Ecto neural progenitor cell (in vitro differentiated cells): ENCODE measurements at places on chromosomes 1 and 21.

- DNase-seq, result no peak
Measured at GRCh38 chr1:204373911-204374310, 14.2 kb upstream of the PLEKHA6 start.

DNA sequence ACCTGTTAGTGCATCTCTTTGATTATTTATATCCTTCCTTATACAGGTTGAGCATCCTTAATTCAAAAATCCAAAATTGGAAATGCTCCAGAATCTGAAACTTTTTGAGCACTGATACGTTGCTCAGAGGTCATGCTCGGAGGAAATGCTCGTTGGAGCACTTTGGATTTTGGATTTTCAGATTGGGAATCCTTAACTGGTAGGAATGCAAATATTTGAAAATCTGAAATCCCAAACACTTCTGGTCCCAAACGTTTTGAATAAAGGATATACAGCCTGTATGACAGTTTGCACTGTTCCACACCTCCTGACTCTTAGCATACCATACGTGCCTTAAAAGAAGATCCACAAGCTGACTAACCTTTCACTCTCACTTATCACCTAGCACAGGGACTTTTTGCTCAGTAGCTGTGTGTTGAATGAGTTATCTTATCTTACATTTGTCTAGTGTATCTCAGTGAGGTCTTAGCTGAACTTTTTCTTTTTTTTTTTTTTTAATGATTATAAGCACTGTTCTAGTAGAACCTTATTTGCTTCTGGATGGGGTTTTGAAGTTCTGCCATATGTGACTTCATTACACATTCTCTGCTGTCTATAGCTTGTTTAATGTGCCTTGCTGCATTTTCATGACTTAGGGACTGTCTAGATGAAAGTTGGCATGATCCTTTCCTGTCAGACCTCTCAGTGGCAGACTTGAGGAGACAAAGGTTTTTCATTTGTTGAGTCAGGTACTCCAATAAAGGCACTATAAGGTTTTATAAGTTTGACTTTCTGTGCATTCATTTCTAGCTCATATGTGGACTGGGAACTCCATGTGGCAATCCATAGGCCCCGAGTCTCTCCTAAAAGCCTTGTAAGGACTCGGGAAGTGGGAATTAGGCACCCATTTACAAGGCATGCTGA, 21.6 kb downstream of the PTGFRN start:
- no peak for DNase-seq

DNA sequence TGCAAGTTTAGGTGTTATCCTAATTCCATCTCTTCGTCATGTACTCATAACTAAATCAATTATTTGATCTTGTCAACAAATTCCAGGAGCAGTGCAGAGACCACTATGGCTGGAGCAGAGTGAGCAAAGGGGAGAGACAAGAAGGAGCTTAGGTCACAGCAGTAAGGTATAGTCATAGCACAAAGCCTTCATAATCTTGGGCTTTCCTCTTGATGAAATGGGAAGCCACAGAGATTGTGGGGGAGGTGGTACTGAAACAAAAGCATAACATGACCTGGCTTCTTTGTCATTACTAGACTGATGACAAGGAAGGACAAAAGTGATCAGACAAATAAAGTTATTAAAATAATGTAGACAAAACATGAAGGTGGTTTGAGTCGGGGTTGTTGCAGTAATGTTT, 60.1 kb upstream of the PTGS2 start:
- no peak for DNase-seq

- no peak for DNase-seq
Measured at GRCh38 chr1:224506141-224506814, 71.7 kb upstream of the WDR26 start.

DNA sequence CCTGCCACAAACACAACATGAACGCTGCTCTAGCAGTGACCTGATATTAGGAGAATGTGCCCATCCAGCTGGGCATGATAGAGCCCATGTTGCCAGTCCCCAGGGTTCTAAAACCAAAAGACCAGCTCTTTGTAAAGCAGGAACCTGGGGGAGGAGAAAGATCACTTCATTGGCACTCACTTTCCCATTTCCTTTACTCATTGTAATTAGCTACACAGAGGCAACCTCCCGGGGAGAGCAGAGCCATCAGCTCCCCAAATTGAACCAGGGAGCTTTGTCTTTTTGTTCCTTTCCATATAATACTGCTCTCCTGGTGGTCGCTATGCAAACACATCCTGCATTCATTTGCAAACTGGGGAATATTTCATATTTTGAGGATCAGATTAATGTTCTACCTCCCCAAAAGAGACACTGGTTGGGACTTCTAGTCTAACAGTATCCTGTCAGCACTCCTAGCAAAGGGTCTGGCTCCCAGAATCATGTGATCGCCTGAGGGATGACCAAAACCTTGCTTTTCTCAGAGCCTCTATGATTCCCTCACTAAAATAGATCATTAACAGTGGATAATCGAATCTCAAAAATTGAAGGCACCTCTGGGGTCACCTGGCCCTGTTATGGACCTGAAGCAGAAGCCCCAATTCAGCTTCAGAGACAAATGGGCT, 76.7 kb upstream of the CD1D start:
- DNase-seq, result no peak

GRCh38 chr1:219837274-219837993, 90.9 kb downstream of the SLC30A10 start:
- no peak for DNase-seq

DNA sequence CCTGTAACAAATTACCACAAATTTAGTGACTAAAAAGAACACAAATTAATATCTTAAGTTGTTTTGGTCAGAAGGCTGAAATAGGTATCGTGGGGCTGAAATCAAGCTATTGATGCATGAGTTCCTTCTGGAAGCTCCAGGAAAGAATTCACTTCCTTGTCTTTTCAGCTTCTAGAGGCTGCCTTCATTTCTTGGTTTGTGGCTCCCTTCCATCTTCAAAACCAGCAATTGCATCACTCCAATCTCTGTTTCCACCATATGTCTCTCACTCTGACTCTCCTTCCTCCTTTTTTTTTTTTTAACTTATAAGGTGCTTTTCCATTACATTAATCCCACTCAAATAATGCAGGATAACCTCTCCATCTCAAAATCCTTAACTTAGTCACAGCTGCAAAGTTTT, 78.4 kb downstream of the OLFM3 start:
- no peak for DNase-seq

DNA sequence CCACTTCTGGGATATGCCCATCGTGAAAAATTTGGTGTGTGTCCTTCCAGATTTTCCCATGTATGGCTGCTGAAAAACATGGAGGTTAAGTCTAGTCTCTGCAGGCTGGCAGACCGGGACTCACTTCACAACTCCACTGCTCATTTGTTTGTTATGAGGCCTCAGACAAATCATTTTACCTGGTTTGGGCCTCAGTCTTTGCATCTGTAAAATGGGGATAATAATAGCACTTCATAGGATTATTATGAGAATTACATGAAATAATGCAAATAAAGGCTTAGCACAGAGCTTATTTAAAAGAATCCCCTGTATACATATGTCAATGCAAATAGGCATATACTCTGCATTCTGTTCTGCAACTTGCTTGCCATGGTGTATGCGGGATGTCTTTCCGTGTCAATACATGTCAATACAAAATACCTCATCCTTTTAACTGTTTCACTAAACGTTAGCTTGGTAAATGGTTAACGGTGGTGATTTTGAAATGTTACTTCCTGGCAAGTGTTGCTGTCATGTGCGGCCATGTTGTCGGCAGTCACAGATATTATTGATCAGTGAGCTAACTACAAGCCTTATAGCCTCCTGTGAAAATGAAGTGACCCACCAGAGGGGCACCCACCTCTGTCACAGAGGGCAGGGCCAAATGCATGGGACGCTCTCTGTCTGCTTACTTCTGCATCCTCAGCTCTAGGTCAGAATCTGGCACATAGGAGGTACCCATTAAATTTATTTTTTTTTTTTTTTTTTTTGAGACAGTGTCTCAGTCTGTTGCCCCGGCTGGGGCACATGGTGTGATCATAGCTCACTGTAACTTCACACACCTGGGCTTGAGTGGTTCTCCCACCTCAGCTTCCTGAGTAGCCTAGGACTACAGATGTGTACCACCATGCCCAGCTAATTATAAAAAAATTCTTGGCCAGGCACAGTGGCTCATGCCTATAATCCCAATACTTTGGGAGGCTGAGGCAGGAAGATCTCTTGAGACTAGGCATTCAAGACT, 4.3 kb downstream of the LCK start:
- no peak for DNase-seq

GRCh38 chr1:9822897-9823692, 670 bp downstream of the CLSTN1 start:
- DNase-seq, result peak; percentile 68

DNA sequence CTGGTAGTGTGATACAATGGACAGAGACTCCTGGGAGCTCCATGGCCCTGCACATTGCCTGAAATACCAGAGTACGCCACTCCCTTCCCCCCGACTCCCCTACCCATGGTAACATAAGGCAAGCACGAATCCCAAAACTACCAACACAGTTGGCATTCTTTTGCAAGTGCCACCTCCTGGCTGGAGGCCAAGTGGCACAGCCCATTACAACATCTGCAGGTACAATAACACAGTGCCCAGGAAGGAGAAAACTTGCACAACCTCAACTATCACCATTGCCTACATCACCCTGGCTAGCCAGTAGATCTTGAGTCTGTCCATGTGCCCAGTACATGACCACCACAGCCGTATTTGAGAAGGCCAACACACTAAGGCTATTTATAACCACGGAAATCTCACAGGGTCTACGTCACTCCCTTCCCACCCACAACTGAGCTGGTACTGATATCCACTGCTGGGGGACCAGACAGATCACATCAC, 11.7 kb downstream of the ADAMTS1 start:
- DNase-seq, result no peak

- DNase-seq, result no peak
Measured at GRCh38 chr21:44919913-44920693, 596 bp downstream of the ITGB2 start.

- peak; percentile 83 for DNase-seq
Measured at GRCh38 chr1:6447818-6448748, 17.9 kb downstream of the TNFRSF25 start.

GRCh38 chr1:108563808-108564207, 3.9 kb downstream of the EEIG2 start:
- no peak for DNase-seq

- no peak for DNase-seq
Measured at GRCh38 chr1:62295921-62296491, 23.2 kb downstream of the KANK4 start.

DNA sequence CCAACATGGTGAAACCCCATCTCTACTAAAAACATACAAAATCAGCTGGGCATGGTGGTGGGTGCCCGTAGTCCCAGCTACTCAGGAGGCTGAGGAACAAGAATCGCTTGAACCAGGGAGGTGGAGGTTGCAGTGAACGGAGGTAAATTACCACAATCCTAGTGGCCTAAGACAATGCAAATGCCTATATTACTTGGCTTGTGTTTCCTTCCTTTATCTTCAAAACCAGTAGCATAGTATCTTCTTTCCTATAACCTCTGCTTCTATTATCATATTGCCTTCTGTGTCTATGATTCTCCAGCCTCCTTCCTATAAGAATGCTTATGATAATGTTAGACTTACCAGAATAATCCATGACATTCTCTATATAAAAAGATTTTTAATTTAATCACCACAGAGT, 156.2 kb upstream of the RGS18 start:
- no peak for DNase-seq

GRCh38 chr1:67018574-67018973, 35.4 kb downstream of the SLC35D1 start:
- no peak for DNase-seq

DNA sequence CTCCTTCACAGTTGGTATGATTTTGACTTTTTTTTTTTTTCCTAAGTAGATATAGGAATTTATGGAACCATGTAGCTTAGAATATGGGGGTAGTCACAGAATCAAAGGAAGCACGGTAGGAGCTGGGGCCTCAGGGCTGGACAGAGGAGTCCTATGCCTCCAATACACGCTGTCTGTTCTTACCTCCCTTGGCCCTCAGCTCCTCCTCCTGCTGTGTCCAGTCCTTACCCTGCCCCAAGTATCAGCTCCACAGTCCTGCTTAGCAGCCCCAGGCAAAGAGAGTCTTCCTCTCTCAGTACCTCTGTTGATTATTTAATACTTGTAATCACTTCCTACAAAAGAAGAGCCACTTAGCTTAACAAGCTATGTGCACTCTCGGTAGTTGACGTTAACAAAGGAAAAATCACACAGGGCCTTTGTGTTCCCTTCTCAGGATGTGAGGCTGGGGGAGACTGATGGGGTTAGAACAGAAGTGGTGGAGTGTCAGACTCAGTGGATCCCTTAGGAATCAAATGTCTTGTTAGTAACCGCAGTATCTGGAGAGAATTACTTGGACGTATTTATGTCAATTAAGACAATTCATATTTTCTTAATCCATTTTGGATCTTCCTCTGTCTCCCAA, 292.3 kb downstream of the HHAT start:
- DNase-seq, result no peak

GRCh38 chr1:185853739-185854138, 119.5 kb downstream of the HMCN1 start:
- no peak for DNase-seq

- DNase-seq, result no peak
Measured at GRCh38 chr21:39088831-39089380, 94.3 kb downstream of the PSMG1 start.
